NCI-H2081 (cell line): ENCODE measurements at places on chromosomes 3 and 15.
A peak's percentile ranks its signal among the peaks of the same experiment; 100 is the strongest.

- no peak for DNase-seq
These were observed 155.3 kb downstream of the NR1I2 start for GRCh38 chr3:119937229-119937628.

DNA sequence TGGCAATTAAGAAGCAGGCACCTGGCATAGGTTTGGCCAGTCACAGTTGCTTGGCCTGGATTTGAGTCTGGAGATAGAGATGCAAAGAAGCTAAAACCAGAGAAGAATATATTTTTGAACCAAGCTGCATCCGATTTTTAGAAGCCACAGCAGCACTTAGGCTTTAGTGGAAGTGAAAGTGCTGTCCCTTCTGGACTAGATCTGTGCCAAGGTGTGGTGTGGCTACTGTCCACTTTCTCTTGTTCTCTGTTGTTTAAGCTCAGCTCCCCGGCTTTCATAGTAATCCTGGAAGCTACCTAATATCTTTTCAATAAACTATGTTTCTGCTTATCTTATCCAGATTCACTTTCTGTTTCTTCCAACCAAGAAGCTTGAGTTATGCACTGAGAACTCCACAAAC, 183.4 kb upstream of the THRB start:
- no peak for DNase-seq

DNA sequence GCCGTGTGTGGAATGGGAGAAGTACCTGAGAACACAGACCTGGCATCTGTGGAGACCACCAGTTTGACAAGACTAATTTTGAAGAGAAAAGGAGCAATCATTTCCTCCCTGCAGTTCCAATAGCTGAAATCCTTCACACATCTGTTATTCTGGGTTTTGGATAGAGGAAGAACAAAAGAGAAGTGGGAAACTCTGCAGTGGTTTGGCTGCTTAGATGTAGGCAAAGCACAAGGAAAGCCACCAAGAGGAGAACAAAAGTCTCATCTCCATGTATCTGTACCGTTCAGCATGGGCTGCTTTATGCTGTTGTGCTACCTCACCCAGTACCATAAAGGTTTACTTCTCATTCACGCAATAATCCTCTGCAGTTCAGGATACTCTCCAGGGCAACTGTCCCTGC, 153.1 kb upstream of the COL8A1 start:
- DNase-seq, result no peak

GRCh38 chr3:140092848-140093536, 158.0 kb downstream of the CLSTN2 start:
- no peak for DNase-seq

GRCh38 chr3:136602818-136603217, 149.4 kb downstream of the STAG1 start:
- DNase-seq, result no peak

- no peak for DNase-seq
These were observed 238.8 kb downstream of the OPA1 start for GRCh38 chr3:193831495-193832455.

GRCh38 chr3:127222664-127223063, 29.7 kb downstream of the PRR23E start:
- no peak for DNase-seq

- peak; percentile 21 for DNase-seq
These were observed 18.9 kb upstream of the ACAP2 start for GRCh38 chr3:195461594-195462307.

- peak; percentile 19 for DNase-seq
These were observed 131.2 kb upstream of the CGNL1 start for GRCh38 chr15:57245130-57245529.

DNA sequence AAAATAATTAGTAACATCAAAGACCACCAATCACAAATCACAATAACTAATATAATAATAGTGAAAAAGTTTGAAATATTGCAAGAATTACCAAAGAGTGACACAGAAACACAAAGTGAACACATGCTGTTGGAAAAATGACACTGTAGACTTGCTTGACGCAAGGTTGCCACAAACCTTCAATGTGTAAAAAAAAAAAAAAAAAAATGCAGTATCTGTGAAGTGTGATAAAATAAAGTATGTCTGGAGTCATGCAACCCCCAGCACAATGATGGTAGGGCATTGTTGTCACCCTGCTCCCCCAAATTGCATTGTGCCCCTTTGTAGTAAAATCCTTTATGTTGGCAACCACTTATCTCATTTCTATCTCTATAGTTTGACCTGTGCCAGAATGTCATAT, 190.6 kb downstream of the PLCL2 start:
- no peak for DNase-seq

DNA sequence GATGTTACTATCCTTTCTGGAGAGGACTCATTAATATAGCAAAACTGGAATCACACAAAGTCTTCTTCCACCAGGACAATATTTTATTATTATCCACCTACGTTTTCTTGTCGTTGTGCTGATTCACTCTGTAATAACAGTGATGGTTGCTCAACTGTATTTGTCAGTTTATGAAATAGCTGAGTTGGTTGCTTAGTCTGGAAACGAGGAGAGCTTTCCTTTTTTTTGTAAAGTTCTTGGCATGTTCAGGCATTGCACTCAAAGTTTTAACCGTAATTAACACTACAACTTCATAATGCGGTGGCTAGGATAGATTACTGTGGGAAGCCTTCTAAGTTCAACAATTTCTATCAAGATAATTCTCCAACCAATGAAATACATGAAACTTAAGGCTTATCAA, 131.2 kb downstream of the RAP2B start:
- DNase-seq, result no peak

DNA sequence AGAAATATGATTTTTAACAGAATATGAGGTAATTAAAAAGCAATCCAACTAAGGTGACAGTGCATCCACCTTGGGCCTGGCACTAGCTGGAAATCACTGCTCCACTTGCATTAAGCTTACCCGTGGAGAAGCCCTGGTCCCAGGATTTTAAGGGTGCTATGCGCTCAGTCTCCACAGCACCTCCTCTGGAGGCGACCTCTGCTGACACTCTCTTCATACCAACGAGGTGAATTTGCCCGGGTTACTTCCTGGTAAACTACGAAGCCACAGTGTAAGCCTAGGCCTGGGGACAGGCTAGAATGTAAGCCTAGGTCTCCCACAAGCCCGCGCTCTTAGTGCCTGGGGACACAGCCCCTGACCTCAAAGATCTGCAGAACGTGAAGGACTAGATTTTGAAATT, 793 bp downstream of the APOD start:
- no peak for DNase-seq

DNA sequence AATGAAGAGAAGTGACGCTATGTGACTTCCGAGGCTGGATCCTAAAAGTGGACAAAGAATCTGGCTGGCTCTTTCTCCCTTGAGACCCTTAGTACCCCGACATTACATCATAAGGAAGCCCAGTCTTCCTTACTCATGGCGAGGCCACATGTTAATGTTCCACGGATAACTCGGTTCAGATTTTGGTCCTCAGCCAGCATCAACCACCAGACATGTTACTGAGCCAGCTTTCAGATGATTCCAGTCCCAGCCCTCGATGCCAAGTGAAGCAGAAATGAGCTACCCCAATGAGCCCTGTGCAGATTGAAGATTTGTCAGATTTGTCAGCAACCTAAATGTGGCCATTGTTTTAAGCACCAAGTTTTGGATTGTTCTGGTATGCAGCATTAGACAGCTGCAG, 46.6 kb downstream of the SLCO2A1 start:
- no peak for DNase-seq

- no peak for DNase-seq
These were observed 11.7 kb downstream of the SH2D7 start for GRCh38 chr15:78104119-78104479.

DNA sequence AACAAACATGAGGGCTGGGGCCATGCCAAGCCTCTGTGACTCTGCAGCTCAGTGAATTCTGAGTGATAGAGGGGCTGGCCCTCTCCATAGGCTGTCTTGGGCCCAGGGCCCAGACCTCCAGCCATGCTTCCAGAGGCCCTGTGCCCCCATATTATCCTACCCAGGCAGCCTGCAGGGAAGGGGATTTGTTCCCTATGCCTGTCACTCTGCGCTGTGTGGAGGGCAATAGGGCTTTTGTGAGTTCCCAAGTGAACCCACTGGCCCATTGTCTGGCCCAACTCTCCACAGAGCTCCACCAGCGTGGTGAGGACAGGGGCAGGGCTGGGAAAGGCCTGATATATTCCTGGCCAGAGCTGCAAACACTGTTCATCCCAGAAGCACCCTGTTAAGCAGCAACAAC, 113.2 kb downstream of the EPHB1 start:
- no peak for DNase-seq

DNA sequence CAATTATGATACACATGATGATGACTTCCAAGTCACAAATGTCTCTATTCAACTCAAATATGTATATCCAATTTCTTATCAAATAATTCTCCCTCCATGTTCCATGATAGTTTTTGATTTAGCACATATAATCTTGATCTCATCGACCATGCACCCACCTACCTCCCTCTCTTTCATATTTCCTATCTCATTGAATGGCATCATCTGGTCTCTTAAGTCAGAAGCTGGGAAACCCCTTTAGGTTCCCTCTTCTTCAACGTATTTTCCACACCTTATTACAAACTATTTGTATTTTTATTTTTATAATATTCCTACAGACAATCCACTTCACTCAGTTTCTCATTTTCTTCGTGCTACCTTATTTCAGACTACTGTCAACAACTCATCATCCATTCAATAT, 56.9 kb upstream of the DPH6 start:
- no peak for DNase-seq

DNA sequence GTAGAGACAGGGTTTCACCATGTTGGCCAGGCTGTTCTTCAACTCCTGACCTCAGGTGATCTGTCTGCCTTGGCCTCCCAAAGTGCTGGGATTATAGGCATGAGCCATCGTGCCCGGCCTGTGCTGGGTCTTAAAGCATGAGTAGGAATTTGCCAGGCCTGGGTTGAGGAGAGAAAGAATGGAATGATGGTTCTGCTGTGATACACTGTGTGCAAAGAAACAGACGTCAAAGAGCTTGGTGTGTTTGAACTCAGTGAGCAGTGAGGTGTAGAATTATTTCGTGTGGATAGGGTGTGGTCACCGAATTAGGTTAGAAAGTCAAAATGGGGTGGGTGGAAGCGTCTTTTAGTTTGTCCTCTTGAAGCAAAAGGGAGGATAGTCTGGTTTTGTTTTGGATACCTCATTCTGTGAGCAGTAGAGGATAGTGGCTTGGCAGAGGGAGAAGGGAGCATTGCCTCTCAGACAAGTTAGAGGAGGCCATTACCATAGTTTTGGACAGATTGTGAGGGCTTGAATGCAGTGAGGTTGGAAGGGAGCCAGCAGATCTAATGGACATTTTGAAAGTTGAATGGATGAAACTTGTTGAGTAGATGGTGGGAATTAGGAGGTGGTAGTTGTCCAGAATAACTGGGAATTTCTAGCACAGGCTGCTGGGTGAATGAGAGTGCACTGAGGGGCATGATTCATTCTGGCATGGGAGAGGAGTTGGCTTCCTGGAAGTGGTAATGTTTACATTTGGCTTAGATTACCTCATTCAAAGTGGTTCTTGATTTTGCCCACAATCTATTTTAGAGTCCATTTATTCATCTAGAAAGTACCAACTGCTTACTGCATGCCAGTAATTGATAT, 27.2 kb downstream of the AKAP13 start:
- no peak for DNase-seq

DNA sequence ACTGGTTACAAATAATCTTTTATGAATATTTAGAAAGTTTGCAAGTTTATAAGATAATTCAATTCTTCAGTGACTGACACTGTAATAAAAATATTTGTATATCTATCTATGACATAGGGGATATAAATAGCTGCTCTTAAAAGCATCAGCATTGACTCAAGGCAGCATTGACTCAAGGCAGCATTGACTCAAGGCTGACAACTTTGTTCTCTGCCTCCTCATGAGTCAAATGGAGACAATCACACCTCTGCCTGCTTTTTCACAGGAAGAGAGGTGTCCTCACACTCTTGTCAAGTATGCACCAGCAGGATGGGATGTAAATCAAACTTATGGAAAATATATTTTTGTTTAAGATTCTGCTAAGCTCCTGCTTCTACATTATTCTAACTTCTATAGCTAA, 1173.1 kb downstream of the NSUN3 start:
- DNase-seq, result no peak

DNA sequence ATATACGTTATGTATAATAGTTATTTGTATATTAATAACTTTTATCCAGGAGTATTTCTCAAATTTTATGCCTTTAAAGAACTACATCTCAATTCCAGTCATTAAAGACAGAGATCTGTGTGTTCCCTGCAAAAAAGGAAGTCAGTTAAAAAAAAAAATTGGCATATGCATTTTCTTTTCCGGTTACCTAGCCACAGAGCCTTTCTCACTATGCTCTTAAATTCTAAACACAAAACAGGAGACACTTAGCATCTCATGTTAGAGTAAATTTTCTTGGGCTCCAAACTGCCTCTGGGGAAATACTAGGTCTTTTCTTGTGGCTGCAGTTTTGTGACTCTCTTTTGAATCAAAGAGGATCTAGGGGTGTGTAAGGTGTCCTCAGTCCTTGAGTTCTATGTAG, 105.9 kb downstream of the KCNH8 start:
- DNase-seq, result no peak

DNA sequence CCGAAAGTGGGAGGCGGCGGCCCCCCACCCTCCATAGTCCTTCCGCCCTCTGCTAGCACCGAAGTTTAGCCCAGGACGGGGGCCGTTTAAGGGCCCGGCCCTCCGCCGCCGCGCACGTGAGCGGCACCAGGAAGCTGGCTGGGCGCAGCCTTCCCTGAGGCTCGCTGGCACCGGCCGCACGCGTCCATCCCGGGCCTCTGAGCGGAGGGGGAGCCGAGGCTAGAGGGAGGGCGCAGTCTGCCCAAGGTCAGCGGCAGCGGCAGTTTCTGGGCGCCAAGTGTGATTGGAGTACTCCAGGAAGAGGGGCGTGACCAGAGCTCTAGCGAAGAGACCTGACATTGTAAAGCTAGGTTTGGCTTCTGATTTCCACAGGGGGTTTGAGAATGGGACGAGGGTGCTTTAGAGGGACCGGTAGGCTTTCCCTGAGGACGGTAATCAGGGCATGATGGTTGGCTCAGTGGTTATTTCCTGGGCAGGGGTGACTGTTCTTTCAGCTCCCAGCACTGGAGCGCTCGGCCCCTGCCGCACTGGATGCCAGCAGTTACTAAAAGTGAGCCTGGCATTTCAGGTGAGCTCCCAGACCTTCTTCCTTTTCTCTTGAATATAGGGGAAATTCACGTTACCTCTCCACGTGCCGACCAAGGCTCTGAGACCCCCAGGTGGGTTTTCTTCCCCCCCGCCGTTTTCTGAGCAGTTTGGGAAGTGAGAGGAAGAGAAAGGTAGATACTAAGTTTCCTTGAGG, 853 bp downstream of the TEX264 start:
- DNase-seq, result peak; percentile 39

DNA sequence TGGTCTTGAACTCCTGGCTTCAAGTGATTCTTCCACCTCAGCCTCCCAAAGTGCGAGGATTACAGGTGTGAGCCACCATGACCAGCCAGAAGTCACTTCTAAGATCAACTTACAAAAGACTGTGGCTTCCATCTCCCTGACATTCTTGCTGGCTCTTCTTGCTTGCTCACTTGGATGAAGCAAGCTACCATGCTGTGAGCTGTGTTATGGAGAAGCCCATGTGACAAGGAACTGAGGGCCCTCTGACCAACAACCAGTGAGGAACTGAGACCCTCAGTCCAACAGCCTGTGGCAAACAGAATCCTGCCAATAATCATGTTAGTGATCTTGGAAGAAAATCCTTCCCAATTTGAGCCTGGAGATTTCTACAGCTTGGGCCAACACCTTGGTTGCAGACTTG, 7.2 kb upstream of the VPS8 start:
- no peak for DNase-seq
